Activated CD4-positive, alpha-beta T cell treated with anti-CD3 and anti-CD28 coated beads, Interleukin-2, amount 10 ng/mL, durations not matched to agents 7 days and 5 days (primary cell): ENCODE measurements at places on chromosomes 16 and 17.

DNA sequence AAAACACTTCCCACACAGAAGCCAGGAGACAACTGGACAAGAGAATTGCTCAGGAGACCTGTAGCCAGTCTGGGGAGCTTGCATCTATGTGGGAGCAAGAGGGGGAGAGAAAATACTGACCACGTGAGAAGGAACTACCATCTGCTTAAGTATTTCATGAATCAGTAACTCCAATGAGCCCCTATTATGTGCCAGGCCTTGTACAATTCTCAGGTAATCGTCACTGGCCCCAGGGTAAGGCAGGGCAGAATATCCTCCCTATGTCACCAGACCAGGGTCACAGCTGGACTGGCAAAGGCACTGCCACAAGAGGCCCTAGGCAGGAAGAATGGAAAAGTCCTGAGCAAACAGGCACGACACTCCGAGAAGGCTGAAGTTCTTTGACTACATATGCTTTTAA is 25.9 kb downstream of the USP7 start:
- peaks cover 56% of the 10 kb centered on the region for H3K4me1 ChIP-seq
- H3K4me3 ChIP-seq, result no peak overlapping the region
- H3K27ac ChIP-seq, result no peak overlapping the region
- no peaks in the 10 kb centered on the region for H3K27me3 ChIP-seq
- DNase-seq, result no peak

GRCh38 chr16:4656221-4656620 is 31.6 kb downstream of the MGRN1 start:
- no peak for DNase-seq
- no peak overlapping the region for H3K4me3 ChIP-seq
- no peak overlapping the region for H3K27ac ChIP-seq
- no peaks in the 10 kb centered on the region for H3K27me3 ChIP-seq

DNA sequence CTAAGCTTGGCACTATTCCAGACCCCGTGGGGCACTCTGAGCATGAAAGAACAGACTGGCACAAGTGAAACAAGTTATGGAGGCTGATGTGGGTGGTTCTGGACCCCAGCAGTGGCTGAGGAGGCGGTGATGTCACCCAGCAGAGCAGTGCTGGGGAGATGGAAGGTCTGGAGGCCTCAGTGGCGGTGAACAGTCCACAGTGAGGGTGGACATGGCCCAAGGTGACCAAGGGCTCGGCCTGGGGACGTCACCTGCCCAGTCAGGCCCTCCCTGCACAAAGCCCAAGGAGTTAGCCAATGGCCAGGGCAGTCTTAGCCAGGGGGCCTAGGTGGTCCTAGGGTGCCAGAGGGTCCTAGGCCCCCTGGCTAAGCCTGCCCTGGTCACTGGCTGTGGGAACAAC is 24.5 kb downstream of the SMPD3 start:
- H3K27me3 ChIP-seq, result no peaks in the 10 kb centered on the region
- peaks cover 20% of the 10 kb centered on the region for H3K4me1 ChIP-seq
- H3K36me3 ChIP-seq, result peaks cover 6% of the 10 kb centered on the region
- no peak overlapping the region for H3K27ac ChIP-seq

GRCh38 chr17:63171428-63172393 is 205.7 kb downstream of the TANC2 start:
- H3K27ac ChIP-seq, result no peak overlapping the region
- H3K27me3 ChIP-seq, result peaks cover 2% of the 10 kb centered on the region
- DNase-seq, result no peak
- no peak overlapping the region for H3K4me3 ChIP-seq
- no peaks in the 10 kb centered on the region for H3K36me3 ChIP-seq

DNA sequence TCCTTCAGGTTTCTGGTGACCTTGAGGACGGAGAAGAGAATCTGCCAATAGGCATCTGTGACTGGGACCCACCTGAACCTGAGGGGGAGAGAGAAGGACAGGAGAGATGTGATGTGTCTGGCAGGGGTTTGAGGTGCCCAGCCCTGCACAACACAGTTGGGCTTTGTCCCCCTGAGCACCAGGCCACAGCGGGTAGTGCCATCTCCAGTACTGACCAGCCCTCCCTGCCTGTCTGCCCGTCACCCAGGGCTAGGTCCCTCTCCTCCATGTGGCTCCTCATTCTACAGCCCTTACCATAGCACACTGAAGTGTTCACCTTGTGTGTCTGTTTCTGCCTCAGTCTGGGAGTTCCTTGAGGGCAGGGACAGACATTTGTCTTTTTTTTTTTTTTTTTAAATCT is 30.8 kb downstream of the NLRP1 start:
- H3K27me3 ChIP-seq, result no peaks in the 10 kb centered on the region
- H3K36me3 ChIP-seq, result peaks cover 64% of the 10 kb centered on the region
- DNase-seq, result no peak
- peaks cover 10% of the 10 kb centered on the region for H3K4me1 ChIP-seq
- H3K4me3 ChIP-seq, result no peak overlapping the region
- H3K27ac ChIP-seq, result no peak overlapping the region

DNA sequence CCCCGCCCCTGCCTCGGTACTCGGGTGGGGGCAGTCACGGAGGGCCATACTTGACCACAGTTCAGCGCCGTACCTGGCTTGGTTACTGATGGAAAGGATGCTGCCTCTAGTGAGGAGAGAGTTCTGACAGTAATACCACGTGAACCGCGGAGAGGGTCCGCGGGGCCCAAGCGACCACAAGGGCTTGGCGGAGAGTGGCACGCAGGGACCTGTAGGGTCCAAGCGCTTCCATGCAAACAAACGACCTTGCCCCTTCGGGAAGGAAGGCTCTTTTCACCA is 9.2 kb downstream of the KDM6B start:
- peak overlapping the region; percentile 97 for H3K27ac ChIP-seq
- H3K4me3 ChIP-seq, result peak overlapping the region; percentile 98
- peaks cover 47% of the 10 kb centered on the region for H3K4me1 ChIP-seq
- no peaks in the 10 kb centered on the region for H3K27me3 ChIP-seq
- peaks cover 4% of the 10 kb centered on the region for H3K36me3 ChIP-seq

DNA sequence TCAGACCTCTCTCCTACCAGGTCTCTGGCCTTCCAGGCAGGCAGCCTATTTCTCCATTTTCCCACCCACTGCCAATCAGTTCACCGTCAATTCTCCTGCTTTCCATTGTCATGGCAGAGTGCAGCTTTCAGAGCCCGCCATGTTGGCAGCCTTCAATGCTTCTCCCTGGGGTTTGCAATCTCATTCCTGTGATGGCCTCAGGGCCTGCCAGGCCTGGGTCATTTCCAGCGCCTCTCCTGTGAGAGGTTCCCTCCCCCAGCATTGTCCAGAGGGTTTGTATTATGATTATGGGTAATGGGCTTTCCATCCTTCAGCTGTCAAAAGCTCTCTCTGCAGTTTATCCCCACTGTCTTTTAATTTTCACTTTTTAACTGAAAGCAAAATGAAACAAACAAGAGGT is 716.6 kb upstream of the CDH8 start:
- DNase-seq, result no peak
- H3K4me3 ChIP-seq, result no peak overlapping the region
- no peaks in the 10 kb centered on the region for H3K36me3 ChIP-seq
- H3K4me1 ChIP-seq, result no peaks in the 10 kb centered on the region
